ENCODE measurements at places on chromosomes 11 and 22. TPM values are rescaled to one million over a fixed set of nuclear protein-coding genes. Genes with fewer than 3 reads are reported as not detected.

DNA sequence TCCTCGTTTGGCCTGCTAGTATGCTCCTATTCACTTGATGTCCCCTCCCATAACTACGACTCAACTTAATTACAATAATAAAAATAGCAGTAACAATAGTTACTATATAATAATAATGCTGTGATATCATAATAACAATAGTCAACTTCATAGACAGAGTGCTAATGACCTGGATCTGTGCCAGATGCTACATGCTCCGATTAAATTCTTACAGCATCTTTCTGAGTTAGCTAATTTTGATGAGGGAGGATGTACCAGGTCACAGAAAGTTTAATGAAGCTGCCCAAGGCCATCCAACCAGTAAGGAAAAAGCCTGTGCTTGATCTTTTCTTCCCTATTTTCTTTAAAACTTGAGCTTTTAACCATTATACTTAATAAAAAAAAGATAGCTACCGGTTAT, 413.4 kb upstream of the LRRC4C start:
- no peaks in the 10 kb centered on the region for H3K4me1 ChIP-seq
- no peaks in the 10 kb centered on the region for H3K36me3 ChIP-seq
- no peak overlapping the region for H3K4me3 ChIP-seq
- H3K27me3 ChIP-seq: no peaks in the 10 kb centered on the region

DNA sequence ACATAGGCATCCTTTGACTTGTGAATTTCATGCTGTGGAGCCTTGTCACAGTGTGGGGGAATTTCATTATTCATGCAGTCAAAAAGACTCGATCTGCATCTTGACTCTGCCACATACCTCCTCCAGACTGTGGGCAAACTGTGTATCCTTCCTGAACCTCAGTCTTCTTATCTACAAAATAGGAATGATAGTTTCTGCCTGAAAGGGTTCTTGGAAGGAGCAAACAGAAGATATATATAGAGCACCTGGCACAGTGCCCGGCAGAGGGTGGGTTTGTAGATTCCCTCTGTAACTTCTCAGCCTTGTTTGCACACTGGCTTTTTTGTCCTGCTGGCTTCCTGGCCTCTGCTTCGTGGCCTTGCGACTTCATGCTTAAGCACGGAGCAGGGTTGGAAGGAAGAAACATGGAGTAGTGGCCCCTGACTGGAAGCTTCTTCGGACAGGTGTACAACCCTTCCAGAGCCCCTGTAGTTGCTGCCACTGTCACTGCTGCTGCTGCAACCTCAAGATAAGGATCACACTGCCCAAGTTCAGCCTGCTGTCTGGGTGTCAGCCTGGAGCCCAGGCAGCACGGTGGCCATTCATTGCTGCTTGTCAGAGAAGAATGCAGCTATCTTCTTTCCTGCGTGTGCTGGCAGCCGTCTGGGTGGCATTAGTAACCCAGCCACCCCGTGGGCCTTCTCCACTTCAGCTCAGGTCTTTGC, 106.4 kb downstream of the MICAL2 start:
- H3K36me3 ChIP-seq: no peaks in the 10 kb centered on the region
- no peaks in the 10 kb centered on the region for H3K27me3 ChIP-seq
- H3K27ac ChIP-seq: no peak overlapping the region
- H3K4me3 ChIP-seq: no peak overlapping the region
- DNase-seq: no peak
- 0 out of 2 replicates have a peak, but pooled peaks cover 3% of the 10 kb centered on the region for H3K4me1 ChIP-seq

- no peak overlapping the region for H3K4me3 ChIP-seq
- no peaks in the 10 kb centered on the region for H3K4me1 ChIP-seq
- no peak overlapping the region for H3K27ac ChIP-seq
- no peak for DNase-seq
- H3K36me3 ChIP-seq: no peaks in the 10 kb centered on the region
Observed at GRCh38 chr11:91846649-91847048, 378.0 kb upstream of the FAT3 start.

DNA sequence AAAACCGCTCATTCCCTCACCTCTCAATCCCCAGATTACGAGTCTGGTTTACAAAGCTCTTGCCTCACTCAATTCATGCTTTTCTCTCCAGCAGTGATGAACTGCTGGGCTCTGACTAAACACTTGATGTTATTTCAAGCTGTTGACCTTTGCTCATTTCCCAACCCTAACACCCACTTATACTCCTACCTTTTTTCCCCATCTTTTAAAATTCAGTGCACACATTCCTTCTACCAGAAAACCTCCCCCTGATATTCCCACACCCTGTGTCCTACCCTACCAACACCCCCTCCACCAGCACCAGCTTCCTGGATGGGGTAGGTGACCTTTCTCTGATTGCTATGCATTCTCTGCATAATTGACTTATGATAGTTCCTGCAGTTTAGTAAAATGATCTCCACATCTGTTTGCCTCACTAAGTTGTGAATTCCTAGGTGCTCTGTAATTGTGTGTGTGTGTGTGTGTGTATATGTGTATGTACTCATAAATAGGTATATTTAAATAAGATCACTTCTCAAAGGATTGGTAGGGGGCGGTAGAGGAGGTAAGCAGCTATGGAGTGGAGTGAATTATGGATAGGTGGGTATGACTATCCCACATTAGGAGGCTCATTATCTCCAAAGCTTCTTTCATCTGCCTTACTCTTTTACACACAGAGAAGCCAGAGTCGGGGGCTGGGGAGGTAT, 842 bp downstream of the HEPACAM start:
- H3K27me3 ChIP-seq: peaks cover 11% of the 10 kb centered on the region
- no peaks in the 10 kb centered on the region for H3K4me1 ChIP-seq
- no peak overlapping the region for H3K27ac ChIP-seq

GRCh38 chr11:16902781-16903378, 111.3 kb downstream of the PLEKHA7 start:
- no peaks in the 10 kb centered on the region for H3K36me3 ChIP-seq
- H3K27ac ChIP-seq: no peak overlapping the region
- DNase-seq: no peak
- peaks cover 29% of the 10 kb centered on the region for H3K4me1 ChIP-seq
- H3K4me3 ChIP-seq: no peak overlapping the region

- H3K27ac ChIP-seq: no peak overlapping the region
- no peaks in the 10 kb centered on the region for H3K27me3 ChIP-seq
- H3K4me1 ChIP-seq: no peaks in the 10 kb centered on the region
- no peak for DNase-seq
Observed at GRCh38 chr11:110481523-110481922, 51.8 kb downstream of the FDX1 start.

- no peak for DNase-seq
- H3K4me1 ChIP-seq: no peaks in the 10 kb centered on the region
- no peak overlapping the region for H3K27ac ChIP-seq
- H3K36me3 ChIP-seq: no peaks in the 10 kb centered on the region
Observed at GRCh38 chr22:43118024-43118849, 7.7 kb downstream of the BIK start.

- peaks cover 7% of the 10 kb centered on the region for H3K36me3 ChIP-seq
- no peak for DNase-seq
- no peaks in the 10 kb centered on the region for H3K4me1 ChIP-seq
Observed at GRCh38 chr11:103648670-103649400, 387.6 kb upstream of the DDI1 start.

- DNase-seq: no peak
- H3K4me3 ChIP-seq: no peak overlapping the region
- no peaks in the 10 kb centered on the region for H3K27me3 ChIP-seq
Observed at GRCh38 chr11:11251394-11251970, 101.6 kb downstream of the CSNK2A3 start.

DNA sequence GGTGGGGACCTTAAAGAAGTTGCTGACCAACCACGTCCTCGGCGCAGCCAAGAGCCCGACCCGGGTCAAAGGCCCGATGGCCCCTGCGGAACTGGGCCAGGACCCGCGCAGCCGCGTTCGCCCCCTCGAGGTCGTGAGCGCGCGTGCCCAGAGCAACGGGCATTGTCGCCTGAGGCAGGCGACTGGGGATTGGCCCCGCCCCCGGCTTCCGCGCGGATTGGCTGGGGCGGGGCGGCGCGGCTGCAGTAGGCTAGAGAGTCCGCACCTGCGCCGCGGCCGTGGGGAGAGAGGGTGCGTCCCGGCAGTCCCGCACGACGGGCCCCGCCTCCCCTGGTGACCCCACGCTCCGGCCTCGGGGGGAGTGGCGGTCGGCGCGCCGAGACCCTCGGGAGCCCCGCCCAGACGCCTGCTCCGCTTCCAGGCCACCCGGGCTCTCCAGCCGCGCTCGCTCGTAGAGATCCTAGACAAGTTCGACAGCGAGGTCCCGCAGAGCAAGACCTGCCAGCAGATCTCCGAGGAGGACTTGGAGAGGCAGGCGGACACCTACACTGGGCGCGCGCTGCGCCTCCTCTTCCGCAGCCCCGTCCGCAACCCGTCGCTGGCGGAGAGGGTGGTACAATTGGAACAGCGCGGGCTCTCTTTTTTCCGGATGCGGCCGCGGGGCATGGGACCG, 8.3 kb upstream of the PPIL2 start:
- peak overlapping the region; percentile 86 for H3K27ac ChIP-seq
- no peaks in the 10 kb centered on the region for H3K27me3 ChIP-seq
- peaks cover 13% of the 10 kb centered on the region for H3K36me3 ChIP-seq
- peak; percentile 86 for DNase-seq

GRCh38 chr22:19657252-19658056, 56.8 kb upstream of the SEPTIN5 start:
- H3K4me1 ChIP-seq: peaks cover 20% of the 10 kb centered on the region
- no peaks in the 10 kb centered on the region for H3K36me3 ChIP-seq
- H3K4me3 ChIP-seq: no peak overlapping the region
- no peaks in the 10 kb centered on the region for H3K27me3 ChIP-seq

Gene TTLL1
- polyA plus RNA-seq: 6.8 TPM

Gene RBMXL2
- not detected for polyA plus RNA-seq

Gene SAC3D1
- 21.8 TPM for polyA plus RNA-seq

Gene PACSIN3
- polyA plus RNA-seq: 38.8 TPM

Gene TRIM49
- polyA plus RNA-seq: not detected

Gene RFPL2
- 0.40 TPM for polyA plus RNA-seq

All from GM23338 (cell line).